ENCODE measurements at places on chromosomes 12 and 14.

GRCh38 chr14:101509730-101510371 lies 51.4 kb upstream of the DIO3 start:
- no peak for DNase-seq

GRCh38 chr12:75337905-75338304 lies 3.4 kb downstream of the GLIPR1L1 start:
- no peak for DNase-seq

DNA sequence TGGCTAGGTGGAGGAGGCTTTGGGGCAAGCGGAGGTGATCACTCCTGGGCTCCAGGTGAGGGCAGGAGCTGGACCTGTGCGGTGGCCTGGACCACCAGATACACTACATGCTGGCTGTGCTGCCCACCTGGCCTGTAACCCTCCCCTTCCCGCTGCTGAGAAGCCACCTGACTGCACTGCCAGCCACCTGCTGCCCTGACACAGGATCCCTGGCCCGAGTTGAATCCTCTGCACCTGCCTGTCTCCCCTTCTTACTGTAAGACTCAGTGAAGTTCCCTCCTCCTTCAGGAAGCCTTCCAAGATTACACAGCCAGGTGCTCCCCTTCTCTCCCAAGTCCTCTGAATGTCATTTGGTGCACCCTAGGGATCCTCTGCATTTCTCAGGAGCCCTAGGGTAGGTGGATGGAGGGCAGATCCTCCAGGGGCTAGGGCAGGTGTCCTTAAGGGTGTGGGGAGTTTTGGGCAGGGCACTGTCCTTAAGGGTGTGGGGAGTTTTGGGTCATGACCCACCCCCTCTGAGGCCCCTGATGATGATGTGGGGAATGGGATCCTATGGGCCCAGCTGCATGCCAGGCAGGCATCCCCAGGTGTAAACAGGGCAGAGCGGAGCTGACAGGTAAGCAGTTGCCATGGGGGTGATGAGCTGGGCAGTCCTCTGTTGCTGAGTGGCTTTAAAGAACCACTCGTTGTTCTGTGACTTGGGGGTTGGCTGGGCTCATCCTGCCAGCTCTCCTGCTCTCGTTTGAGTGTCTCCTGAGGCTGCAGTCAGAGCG lies 6.7 kb upstream of the MTA1 start:
- no peak for DNase-seq

DNA sequence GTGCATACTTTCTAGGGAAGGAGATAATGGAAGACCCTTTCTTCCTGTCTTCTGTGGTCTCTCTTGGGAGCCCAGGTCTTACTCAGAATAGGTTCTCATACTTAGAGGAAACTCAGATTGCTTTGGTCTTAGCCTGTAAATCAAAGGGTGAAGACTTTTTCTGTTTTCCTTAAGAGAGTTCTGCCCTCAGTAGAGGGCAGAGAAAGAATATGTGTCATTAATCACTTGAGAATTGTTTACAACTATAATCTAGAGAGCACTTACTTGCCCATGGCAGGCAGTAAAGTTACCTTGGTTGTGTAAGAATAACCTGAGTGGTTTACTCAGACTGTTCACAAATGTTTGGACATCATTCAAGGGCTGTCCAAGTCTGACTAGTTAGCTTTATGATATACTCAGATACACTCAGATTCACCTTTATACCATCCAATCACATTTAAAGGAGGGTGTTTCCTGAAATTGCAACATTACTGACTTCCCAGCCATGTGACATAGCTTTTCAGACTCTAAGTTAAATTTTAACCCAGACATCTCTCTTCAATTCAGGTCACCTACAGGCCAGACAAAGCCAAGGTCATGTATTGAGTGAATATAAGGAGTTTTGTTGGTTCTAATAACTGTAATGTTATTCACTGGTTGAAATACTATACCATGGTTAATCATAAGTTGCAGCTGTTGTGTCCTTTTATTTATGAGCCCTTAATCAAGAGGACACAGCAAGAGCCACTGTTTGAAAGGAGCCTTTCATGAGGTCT lies 372.2 kb downstream of the RAD51B start:
- DNase-seq, result no peak

GRCh38 chr14:73457041-73457923 lies 1.1 kb downstream of the NUMB start:
- DNase-seq, result peak; percentile 60

GRCh38 chr12:27083861-27084394 lies 1.6 kb upstream of the C12orf71 start:
- peak; percentile 11 for DNase-seq

GRCh38 chr12:70813559-70813958 lies 107.0 kb downstream of the PTPRR start:
- no peak for DNase-seq

GRCh38 chr12:47184813-47185212 lies 105.1 kb upstream of the AMIGO2 start:
- no peak for DNase-seq
